Heart right ventricle (tissue), 16 donors: ENCODE measurements at places on chromosomes 4 and X.

DNA sequence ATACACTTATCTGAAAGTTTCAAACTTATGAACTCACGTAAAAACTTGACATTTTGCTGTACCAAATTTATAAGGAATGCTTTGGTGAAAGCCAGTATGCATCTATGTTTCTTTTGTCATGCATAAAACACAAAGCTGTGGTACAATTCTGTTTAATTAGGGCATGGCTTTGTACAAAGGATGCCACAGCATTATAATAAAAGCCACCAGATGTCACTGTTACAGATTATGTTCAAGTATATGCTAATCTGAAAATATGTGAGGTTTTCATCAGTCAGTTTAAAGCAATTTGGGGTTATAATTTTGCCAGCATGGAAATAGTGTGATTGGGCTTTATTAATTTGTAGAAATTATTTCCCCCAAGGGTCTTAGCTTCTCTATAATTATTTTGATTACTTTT is 69.0 kb downstream of the ATOH1 start:
- no peak for DNase-seq
- H3K27me3 ChIP-seq = no peaks in the 10 kb centered on the region
- no peak overlapping the region for H3K4me3 ChIP-seq
- no peaks in the 10 kb centered on the region for H3K4me1 ChIP-seq
- H3K36me3 ChIP-seq = no peaks in the 10 kb centered on the region

GRCh38 chr4:127217586-127218229 is 415.0 kb upstream of the INTU start:
- DNase-seq = no peak
- H3K27me3 ChIP-seq = no peaks in the 10 kb centered on the region
- H3K27ac ChIP-seq = no peak overlapping the region
- H3K36me3 ChIP-seq = no peaks in the 10 kb centered on the region
- no peak overlapping the region for H3K4me3 ChIP-seq
- H3K4me1 ChIP-seq = no peaks in the 10 kb centered on the region

DNA sequence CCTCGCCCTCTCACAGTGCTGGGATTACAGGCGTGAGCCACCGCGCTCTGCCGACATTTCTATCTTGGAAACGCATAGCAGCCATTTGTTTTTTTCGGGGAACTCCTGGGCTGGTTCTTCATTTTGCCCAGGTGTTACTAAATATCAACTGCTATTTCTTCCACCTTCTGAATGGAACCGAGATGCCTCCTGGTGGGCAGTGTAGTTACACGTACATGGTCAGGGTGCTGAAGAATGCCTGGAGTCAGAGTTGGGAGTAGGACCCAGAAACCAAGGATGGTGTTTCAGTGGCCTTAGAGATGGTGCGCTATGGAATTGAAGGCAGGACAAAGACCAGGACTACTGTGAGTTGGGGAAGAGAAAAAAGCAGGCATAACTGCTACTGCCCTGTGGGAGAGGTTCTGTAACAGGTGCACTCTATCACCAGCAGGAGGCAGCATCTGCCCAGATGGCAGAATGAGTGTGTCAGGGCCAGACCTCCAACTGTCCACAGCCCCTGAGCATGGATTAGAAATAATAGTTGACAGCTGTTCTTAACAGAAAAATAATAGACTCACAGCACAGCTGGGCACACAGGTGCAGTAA is 81.7 kb downstream of the ZC4H2 start:
- no peaks in the 10 kb centered on the region for H3K36me3 ChIP-seq
- no peaks in the 10 kb centered on the region for H3K27me3 ChIP-seq
- no peak overlapping the region for H3K27ac ChIP-seq
- H3K4me3 ChIP-seq = no peak overlapping the region
- DNase-seq = no peak
- H3K4me1 ChIP-seq = no peaks in the 10 kb centered on the region

DNA sequence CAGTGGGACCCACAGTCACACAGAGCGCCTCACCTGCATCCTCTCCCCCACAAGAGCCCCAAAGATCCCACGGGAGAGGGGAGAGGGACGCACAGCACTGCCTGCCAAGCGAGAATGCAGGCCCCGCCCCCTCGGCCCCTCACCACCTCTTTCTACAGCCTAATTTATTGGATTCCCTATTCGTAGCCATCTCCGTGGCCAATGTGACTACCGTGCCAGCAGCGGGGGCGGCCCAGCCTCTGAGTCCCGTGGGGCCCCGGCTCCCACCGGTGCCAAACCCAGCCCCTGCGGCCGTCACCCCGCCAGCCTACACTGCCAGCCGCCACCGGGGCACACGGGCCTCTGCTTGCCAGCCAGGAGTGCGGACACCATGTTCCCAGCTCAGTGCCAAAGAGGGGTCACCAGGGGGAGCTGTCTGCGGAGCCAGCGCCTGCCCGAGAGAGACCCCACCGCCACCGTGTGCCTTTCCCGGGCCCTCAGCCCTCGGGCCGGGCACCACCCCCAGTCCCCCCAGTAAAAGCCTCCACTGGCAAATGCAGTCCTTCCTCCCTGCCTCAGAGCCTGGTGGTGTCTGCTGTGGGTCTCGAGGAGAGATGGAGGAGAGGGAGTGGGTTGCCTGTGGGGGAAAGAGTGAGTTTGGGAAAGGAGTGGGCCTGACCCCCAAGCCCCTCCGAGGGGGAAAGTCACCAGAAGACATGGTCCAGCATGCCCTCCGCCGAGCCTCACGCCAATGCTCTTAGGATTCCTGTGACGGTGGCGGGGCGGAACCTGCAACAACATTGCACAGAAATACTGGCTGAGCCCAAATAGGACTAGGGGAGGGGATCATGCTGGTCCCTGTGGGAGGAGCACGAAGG is 19.6 kb upstream of the PLXNB3 start:
- no peak overlapping the region for H3K4me3 ChIP-seq
- H3K36me3 ChIP-seq = no peaks in the 10 kb centered on the region
- no peaks in the 10 kb centered on the region for H3K27me3 ChIP-seq
- no peak for DNase-seq

DNA sequence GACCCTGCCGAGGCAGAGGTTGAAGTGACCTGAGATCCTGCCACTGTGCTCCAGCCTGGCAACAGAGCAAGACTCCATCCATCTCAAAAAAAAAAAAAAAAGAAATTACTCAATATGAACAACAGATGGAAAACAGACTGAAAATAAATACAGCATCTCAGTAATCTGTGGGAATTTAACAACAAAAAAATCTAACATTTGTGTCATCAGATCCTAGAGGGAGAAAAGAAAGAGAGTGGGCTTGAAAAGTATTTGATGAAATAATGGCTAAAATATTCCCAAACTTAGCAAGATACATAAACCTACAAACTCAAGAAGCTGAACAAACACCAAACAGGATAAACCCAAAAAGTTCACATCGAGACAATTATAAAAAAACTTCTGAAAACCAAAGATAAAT is 84.7 kb downstream of the CENPC start:
- no peaks in the 10 kb centered on the region for H3K27me3 ChIP-seq
- H3K36me3 ChIP-seq = no peaks in the 10 kb centered on the region
- no peak overlapping the region for H3K27ac ChIP-seq
